Thoracic aorta (tissue), 2 donors: ENCODE measurements at places on chromosomes 3 and 15. TPM values are rescaled to one million over a fixed set of nuclear protein-coding genes. Genes with fewer than 3 reads are reported as not detected.

Gene GRK7
- not detected for total RNA-seq

Gene LHFPL4
- total RNA-seq, result not detected

Gene TLR9
- total RNA-seq, result not detected

Gene ZKSCAN7
- total RNA-seq, result 2.5 TPM

Gene FEZF2
- total RNA-seq, result not detected

Gene ACTC1
- 125 TPM for total RNA-seq

Gene NRROS
- total RNA-seq, result 4.7 TPM

Gene ADPRH
- total RNA-seq, result 22.7 TPM

Gene DNAJC17
- 6.1 TPM for total RNA-seq

Gene ZNF620
- 2.8 TPM for total RNA-seq

Gene GOLGA6A
- 0.14 TPM for total RNA-seq
